ENCODE measurements at places on chromosomes 16 and 17. TPM values are rescaled to one million over a fixed set of nuclear protein-coding genes. Genes with fewer than 3 reads are reported as not detected.
A peak's percentile ranks its signal among the peaks of the same experiment; 100 is the strongest.

DNA sequence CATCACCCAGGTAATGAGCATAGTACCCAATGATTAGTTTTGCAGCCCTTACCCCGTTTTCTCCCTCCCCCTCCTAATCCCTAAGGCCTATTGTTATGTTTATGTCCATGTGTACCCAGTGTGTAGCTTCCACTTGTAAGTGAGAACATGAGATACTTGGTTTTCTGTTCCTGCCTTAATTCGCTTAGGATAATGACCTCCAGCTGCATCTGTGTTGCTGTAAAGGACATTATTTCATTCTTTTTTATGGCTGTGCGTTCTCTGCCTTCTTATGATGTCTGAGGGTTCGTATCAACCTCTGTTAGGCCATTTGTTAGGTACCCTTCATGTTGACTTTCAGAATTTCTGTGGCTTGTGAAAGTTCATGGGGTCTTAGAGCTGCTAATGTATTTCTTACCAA is 31.0 kb downstream of the CTCF start:
- no peak for DNase-seq

- no peak for DNase-seq
These were observed 26.4 kb downstream of the NMT1 start for GRCh38 chr17:45087504-45087975.

GRCh38 chr17:9880582-9880999 is 24.5 kb downstream of the RCVRN start:
- DNase-seq = no peak

DNA sequence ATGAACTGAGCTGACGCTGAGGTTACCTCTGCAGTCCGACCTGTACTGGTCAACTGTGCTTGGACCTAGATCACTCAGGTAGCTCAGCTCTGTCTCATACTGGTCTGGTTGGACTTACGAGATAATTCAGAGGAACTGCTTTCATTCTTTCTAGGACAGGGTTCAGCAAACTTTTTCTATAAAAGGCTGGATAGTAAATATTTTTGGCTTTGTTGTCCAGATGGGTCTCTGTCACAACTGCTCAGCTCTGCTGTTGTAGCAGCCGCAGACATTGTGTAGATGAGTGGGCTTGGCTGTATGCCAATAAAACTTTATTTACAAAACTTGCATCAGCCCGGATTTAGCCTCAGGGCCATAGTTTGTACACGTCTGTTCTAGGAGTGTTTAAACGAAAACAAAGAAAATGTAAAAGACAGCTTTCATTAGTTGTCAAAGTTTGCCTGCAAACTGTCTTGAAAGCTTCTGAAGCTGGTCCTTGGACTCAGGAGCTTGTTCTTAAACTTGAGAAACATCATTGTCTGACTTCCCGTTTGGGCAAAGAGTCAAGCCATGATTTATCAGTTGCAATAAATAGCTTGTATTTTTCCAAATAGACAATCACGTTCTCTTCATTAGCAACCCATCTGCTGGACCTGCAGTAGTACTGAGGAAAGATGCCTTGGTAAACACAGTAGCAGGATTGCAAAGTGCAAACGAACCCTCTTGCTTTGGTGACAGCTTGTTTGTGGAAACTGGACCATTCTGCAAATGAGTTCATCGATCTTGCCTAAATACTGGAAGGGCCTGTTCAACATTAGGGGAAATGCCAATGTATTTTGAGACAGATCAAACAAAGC is 253.4 kb downstream of the SNX29 start:
- DNase-seq = no peak

DNA sequence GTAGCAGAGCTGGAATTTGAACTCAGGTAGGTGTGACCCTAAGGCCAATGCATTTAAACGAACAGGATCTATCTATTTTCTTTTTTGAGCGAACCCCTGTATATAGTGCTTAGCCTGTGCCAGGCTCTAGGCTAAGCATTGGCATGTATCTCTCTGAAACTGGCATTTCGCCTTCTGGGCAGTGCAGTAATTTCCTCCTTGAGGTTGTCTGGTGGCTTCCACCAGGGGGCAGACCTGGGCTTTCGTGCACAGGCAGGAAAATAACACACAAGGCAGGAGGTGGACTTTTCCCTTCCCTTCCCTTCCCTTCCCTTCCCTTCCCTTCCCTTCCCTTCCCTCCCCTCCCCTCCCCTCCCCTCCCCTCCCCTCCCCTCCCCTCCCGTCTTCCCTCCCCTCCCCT is 34.4 kb upstream of the PRKCB start:
- peak; percentile 86 for DNase-seq

GRCh38 chr16:23209606-23210005 is 27.1 kb downstream of the SCNN1G start:
- DNase-seq = no peak

- no peak for DNase-seq
These were observed 18.8 kb downstream of the CASKIN1 start for GRCh38 chr16:2177561-2177960.

Gene SEZ6L2
- 0.63 TPM for polyA plus RNA-seq

DNA sequence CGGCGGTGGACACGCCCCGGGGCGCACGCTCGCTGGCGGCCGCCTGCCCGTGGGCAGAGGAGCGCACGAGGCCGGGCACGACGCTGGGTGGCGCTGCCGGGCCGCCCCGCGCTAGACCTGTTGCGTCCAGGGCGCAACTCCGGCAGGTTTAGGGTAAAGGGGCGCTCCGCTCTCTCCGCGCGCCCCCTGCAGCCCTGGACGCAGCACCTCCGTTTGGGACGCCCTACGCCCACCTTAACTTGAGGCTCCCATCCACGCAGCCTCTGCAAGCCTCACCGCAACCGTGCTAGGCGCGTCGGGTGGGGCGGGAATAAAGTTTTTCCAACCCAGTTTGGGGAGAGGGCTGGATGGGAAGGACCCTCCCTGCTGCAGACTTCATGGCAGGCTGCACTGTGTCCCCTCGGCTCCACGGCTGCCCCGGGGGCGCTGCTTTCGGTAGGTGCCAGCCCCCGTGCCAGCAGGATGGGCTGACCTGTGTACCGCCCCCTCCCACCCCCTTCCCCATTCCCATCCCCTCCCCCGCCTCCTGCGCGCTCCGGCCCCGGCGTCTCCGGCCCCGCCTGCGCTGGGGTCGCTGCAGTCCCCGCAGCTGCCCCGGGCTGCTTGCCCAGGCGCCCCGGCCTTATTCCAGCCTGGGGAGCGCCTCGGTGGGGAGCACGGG is at the start of gene SYT17:
Gene SYT17, plus strand, starts transcription at position 531 of the 661 bp plus-strand sequence. CDS start 407 bp downstream, outside the sequence.
- DNase-seq = peak; percentile 81

DNA sequence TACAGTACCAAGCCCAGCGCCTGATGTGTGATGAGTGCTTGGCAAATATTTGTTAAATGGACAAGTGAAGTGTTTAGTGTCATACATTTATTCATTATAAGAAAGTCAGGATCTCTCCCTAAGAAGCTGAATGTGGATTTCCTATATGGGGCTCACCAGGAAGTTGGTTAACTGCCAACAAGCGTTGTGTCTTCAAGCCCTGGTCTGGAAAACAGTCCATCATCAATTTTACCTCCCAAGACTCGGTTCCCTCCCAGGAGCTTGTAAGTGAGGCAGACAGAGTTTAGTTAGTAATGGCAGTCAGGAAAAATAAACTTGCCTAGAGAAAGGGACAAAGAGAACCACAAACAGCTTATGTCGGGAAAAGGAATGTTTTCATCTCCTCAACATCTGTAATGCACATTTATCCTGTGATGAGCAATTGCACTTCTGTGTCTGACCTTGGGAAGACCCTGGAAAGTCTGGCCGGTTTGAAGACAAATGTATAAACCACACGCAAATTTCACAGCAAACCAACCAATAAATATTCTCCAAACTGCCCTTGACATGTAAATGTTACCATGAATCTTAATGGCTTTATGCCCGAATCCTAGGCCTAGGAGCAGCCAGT is 28.3 kb downstream of the C16orf95 start:
- DNase-seq = no peak

GRCh38 chr16:66523861-66524354 is 26.0 kb downstream of the TK2 start:
- DNase-seq = no peak

Gene KRT27
- not detected for polyA plus RNA-seq

Gene RBFOX1
- polyA plus RNA-seq = 0.25 TPM

GRCh38 chr16:70684146-70685060 is 1.4 kb downstream of the MTSS2 start:
- peak; percentile 59 for DNase-seq

DNA sequence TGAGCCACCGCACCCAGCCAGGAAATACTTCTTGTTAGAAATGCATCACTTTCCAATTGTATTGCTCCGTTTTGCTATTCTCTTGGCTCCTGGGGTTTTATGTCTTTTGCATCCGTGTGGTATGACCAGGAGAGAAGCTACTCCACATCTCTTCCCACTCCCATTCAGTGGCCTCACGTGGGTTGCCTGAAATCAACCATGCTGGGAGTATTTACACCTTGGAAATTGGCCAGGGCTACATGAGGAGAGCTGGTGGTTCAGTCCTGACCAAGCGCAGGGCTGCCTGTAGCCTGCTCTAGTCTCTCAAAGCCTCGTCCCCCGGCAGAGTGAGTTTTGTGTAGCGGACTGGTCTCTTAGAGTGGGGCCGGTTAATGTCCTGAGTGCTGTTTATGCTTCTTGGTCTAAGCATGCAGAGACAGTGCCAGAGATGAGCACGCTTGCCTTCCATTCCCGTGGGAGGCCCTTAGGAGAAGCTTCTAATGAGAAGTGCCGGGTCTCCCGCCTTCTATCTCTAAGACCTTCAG is 3.8 kb downstream of the WFDC1 start:
- DNase-seq = no peak

DNA sequence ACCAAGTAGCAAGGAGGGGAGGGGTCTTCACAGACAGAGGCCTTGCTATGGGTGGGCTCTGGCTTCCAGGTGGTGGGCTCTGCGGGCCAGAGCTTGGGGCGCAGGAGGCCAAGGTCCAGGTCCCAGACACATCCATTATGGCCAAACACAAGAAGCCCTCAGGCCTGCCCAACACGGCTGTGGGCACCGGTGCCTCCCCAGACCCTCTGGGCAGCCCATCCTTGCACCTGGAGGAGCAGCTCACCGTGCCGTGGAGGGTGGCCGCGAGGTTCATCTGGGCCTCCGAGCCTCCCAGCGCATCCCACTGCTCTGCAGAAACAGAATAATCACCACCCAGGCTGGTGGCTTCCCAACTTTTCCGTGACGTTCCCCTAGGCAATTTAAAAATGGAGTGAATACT is 55.9 kb downstream of the TBC1D16 start:
- no peak for DNase-seq

GRCh38 chr17:13518261-13519000 is 83.3 kb downstream of the HS3ST3A1 start:
- DNase-seq = no peak

DNA sequence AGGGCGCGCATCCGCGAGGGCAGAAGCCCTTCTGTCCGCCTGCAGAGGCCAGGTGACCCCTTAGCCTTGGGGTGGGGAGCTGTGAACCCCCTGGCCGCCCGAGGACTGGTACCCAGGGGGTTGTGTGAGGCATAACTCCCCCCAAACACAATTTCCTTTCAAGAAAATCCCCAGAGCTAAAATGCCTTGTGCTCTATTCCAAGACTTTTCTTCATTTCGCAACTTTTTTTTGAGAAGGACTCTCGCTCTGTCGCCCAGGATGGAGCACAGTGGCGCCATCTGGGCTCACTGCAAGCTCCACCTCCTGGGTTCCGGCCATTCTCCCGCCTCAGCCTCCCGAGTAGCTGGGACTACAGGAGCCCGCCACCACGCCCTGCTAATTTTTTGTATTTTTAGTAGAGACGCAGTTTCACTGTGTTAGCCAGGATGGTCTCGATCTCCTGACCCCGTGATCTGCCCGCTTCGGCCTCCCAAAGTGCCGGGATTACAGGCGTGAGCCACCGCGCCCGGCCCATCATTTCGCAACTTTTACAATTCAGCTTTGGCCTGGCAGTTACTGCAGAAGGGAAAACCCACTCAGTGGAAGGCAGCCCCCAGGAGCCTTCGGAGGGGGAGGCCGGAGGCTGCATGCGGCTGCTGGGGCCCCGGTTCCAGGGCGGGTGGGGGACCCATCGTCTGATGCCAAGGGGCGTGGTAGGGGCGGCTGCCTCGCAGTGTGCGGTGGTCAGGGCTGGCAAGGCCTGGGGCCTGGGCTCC is 963 bp upstream of the APRT start:
- no peak for DNase-seq

- DNase-seq = no peak
These were observed 330.0 kb upstream of the SOX9 start for GRCh38 chr17:71790791-71791190.

Gene TMC7
- 0.54 TPM for polyA plus RNA-seq

DNA sequence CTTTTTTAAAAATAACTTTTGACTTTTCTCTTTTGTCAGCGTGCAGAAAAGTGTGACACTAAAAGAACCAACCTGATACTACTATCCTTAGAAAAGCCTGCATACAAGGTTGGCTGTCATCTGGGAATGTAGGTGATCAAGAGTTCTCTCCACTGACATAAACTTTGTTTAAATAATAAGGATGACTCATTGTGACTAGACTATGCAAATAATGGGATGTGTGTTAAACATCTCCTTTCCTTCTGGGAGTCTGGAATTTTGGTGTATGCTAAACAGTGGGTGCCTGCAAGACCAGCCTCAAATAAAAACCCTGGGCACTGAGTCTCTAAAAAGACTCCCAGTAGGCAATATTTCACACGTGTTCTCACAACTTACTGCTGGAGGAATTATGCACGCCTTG is 373.4 kb downstream of the CNTNAP4 start:
- no peak for DNase-seq

Gene WWOX
- 11.2 TPM for polyA plus RNA-seq

GRCh38 chr17:70181866-70182265 is 12.5 kb downstream of the KCNJ2 start:
- DNase-seq = no peak

GRCh38 chr16:67150833-67151396 is at the start of gene B3GNT9:
TSS of gene B3GNT9 (minus strand) at chr16:67150998. CDS start at chr16:67150485, 513 bp downstream.
- DNase-seq = peak; percentile 93

Gene MAP2K4
- polyA plus RNA-seq = 13.4 TPM

DNA sequence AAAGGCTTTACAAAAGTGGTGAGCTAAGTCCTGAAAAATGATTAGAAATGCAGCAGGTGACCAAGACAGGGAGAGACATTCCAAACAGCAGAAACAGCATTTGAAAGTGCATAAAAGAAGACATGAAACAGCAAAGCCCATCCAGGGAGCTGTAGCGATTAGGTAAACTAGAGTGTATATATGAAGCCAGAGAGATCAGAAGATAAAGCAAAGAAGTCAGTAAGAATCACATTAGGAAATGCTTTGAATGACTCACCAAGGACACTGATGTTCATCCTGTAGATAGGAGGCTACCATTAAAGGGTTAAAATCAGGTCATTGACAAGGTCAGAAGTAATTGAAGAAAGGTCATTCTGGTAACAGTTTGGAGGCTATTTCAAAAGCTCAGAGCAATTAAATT is 27.6 kb upstream of the VAT1L start:
- no peak for DNase-seq

Gene CMTM4
- 10.4 TPM for polyA plus RNA-seq

Measured in aorta (tissue), 5 donors.